Bone marrow (tissue), 2 donors: ENCODE measurements at places on chromosomes 2 and 18.

DNA sequence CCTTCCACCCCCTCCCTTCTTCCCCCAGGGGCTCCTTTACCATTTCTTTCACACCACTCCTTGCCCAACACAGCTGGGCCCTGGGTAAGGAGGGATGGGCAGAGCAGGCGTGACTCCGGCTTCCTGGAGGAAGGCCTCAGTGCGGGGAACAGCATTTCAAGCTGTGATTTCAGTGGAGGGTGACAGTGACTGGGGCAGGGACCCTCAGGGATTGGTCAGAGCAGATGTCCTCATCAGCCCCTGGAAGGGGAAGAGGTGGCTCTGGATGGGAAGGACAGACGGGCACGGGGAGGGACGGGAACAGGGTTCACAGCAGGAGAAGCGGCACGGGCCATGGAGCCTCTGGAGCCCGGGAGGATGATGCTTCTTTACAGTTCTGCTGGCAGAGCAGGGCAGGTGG lies 130.8 kb upstream of the TWIST2 start:
- no peak for DNase-seq

GRCh38 chr2:95695613-95696012 lies 103.8 kb downstream of the TRIM43 start:
- no peak for DNase-seq

- no peak for DNase-seq
Measured at GRCh38 chr2:128640845-128641360, 322.2 kb upstream of the HS6ST1 start.

- no peak for DNase-seq
Measured at GRCh38 chr18:55287149-55287806, 300.7 kb downstream of the TCF4 start.

- DNase-seq, result no peak
Measured at GRCh38 chr18:63980027-63980426, 10.1 kb downstream of the SERPINB8 start.

- DNase-seq, result no peak
Measured at GRCh38 chr18:43077510-43078308, 37.8 kb downstream of the RIT2 start.

GRCh38 chr2:11722292-11723060 lies 24.0 kb upstream of the LPIN1 start:
- DNase-seq, result no peak

GRCh38 chr18:46622999-46623398 lies 34.0 kb downstream of the LOXHD1 start:
- DNase-seq, result no peak

DNA sequence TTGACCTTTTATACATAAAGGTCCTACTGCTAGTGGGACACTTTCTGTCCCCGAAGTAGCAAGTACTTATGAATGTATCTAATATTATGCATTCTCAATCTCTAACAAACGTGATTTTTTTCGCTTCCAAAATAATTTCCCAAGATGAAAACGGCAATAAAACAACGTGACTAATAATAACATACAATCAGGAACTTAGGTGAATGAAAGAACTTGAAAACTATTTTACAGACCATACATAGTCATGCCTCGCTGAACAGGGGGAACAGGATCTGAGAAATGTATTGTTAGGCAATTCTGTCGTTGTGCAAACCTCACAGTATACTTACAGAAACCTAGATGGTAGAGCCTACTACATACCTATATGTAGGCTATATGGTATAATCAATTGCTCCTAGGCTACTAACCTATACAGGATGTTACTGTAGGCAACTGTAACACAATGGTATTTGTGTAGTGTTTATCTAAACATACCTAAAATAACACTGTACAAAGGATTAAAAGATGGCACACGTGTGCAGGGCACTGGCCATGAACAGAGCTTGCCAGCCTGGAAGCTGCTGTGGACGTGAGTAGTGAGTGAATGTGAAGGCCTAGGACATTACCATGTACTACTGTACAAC lies 2.5 kb downstream of the RTN4 start:
- DNase-seq, result no peak

GRCh38 chr2:113240150-113240914 lies 38.4 kb downstream of the PAX8 start:
- no peak for DNase-seq

- DNase-seq, result no peak
Measured at GRCh38 chr2:147663153-147663961, 181.5 kb upstream of the ACVR2A start.
